Occipital lobe (tissue), 3 donors: ENCODE measurements at places on chromosomes 12 and 14.

GRCh38 chr12:95787274-95787818 is 3.2 kb downstream of the NTN4 start:
- no peak for DNase-seq

DNA sequence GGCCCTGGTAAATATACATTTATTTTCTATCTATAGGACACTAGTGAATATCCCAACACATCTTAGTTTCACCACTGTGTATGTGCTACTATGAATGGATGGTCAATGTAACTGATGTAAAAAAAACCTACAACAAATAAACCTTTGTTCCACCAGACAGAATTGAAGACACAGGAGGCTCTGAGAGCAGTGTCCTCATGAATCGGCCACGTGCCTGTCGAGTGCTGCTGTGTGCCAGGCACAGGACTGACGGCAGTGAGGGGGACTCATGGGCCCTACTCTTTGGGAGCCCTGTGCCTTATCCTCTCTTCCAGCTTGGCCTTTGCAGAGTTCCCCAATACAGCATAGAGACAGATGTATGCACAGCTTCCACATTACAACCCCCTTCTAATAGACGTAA is 18.2 kb downstream of the CINP start:
- DNase-seq, result peak; percentile 67

DNA sequence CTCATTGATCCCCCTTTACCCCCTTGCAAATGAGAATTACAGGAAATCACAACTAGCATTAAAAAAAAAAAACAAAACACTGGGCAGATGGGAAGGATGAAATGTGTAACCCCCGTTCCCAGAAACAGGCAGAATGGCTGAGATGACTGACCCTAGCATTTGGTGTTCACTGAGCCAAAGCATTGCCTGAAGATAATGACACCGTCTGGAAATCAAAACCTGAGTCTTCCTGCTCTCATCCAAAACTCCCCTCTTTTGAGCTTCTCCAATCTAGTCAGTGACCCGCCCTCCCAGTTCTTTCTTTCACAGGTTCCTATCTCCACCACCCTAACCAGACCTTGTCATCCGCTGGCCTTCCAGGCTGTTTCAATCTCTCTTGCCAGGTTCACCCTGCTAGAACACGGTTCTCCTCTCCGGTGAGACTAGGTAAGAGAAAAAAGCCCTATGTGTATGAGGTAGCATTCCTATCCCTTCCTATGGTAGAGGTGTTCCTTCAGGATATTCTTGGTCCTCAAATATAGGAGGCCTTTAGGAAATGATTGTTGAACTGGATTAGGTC is 21.3 kb downstream of the SUSD6 start:
- no peak for DNase-seq

- DNase-seq, result no peak
Observed at GRCh38 chr12:124356221-124356620, 61.3 kb downstream of the RFLNA start.

DNA sequence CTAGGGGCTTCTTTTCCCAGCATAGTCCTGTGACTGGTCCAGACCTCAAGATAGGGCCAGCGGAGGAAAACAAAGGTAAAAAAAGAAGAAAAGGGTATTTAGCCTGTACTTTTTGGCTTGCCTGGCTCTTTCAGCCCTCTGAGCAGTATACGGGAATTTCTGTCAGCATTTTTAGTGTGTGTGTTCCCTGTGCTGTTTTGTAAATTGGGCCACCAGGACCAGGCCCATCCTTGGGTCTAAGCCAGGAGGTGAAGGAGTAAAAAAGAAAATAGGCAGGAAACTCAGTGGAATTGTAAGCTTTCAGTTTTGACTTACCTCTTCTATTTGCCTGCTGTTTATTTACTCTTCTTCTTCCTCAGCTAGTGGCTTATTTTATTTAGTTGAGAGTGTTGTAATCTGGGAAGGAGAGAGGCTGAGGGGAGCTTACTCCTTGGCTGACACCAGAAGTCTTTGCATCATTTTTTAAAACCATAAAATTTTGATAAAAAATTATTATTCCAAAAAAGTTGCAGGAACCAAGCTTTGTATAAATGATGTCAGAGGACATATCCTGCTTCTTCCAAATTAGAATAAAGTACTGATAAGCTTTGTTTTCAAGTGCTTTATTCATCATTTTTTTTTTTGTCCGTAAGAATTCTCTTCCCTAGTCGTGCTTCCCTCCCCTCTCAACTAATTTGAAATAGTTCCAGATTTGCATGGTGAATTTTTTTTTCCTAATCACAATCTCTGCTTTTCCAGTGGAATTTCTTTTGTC is 63.7 kb downstream of the DIP2B start:
- no peak for DNase-seq

GRCh38 chr12:47819138-47819895 is 386 bp downstream of the HDAC7 start:
- DNase-seq, result peak; percentile 24
